ENCODE measurements at places on chromosomes 12 and 14. TPM values are rescaled to one million over a fixed set of nuclear protein-coding genes. Genes with fewer than 3 reads are reported as not detected.

GRCh38 chr14:33943096-33943883, 7.6 kb downstream of the EGLN3 start:
- no peak for DNase-seq

DNA sequence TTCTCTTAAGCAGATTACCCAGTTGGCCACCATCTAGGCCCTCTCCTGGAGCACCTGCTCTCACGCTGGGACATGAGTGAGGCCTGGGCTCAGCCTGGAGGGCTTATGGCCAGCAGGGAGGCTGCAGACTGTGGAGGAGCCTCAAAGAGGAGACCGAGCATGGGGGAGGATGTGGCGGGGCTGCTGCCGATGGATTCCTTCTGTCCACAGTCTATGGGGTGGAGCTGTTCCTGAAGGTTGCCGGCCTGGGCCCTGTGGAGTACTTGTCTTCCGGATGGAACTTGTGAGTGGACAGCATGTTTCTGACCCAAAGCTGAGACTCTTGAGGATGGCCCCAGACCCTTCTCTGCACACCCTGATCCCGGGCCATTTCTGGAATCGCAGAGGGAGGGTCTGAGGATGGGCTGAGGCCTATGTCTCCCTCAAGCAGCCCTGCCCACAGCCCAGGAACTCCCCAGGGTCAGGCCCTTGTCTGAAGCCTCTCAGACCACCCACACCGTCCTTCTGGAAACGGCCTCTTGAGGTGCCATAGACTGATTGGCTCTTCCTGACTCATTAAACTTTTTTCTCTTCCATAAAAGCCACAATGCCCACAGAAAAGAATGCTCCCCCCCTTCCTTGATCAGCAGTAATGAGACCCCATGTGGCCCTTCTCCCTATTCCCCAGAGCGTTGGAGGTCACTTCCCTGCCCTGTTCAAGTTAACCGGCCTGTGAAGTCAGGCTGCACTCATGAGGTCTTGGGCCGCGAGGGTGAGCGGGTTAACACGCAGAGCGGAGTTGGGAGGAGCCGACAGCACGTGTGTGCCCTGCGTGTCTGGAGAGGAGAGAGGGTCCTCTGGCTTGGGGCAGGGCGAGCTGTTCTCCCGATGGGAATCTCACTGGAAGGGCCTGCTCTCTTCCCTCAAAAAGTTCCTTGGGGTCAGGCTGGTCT, 49.0 kb downstream of the SLC8B1 start:
- DNase-seq: no peak

GRCh38 chr14:24145690-24146452, 539 bp downstream of the PSME2 start:
- no peak for DNase-seq

DNA sequence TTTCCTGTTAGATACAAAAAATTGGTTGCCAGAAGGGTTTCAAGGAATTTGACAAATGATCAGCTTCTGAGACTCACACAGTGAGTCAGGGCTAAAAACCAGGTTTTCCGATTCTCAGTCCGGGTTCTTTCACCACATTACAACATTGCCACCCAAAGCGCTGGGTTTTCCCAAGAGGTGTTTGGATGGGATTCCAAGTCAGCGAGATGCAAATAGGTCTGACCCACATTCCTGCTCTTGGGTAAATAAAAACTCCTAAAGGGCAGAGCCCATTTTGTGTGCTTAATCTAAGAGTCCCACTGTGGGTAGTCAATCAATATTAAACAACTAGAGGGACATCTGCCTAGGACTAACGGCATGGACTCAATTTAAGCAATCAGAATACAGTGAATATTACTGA, 5.4 kb upstream of the RIC8B start:
- DNase-seq: peak; percentile 89

DNA sequence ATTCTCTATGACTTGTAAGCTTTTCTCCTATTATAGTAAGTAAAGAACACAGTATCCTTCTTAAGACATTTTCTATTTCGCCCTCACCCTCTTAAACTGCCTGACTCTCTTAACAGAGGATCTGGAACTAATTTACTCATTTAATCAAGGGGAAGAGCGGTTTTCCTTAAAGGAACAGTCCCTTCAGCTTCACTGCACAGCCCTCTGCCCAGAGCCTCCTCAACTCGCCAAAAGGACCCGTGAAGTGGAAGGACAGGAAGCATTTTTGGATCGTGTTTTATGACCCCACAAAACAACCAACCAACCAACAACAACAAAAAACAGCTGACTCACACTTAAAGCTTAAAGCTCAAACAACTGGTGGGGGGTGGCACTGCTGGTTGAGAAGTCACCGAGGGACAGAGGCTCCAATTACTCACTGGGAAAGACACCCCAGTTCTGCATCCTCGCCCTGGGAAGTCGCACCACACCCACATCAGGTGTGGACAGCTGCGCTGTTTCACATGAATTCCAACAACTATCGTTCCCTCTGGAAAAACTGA, 35.7 kb downstream of the NID2 start:
- DNase-seq: no peak

Gene CDCA3
- 1.5 TPM for total RNA-seq

- DNase-seq: no peak
Observed at GRCh38 chr14:40870252-40870651, 736.4 kb upstream of the LRFN5 start.

DNA sequence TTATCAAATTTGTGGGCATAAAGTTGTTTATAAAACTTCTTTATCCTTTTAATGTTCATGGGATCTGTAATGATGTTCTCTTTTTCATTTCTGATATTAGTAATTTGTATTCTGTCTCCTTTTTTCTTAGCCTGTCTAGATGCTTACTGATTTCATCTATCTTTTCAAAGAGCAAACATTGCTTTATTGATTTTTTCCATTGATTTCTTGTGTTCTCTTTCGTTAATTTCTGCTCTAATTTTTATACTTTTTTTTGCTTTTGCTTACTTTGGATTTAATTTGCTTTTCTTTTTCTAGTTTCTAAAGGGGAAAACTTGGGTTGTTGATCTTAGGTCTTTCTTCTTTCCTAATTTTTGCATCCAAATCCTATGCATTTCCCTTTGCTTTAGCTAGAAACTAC, 42.5 kb downstream of the CRADD start:
- no peak for DNase-seq

GRCh38 chr12:51334764-51335163, 10.8 kb upstream of the BIN2 start:
- DNase-seq: no peak

Gene RNASE3
- not detected for total RNA-seq

GRCh38 chr14:65696801-65697200, 284.3 kb downstream of the FUT8 start:
- peak; percentile 51 for DNase-seq

Gene SLC2A14
- total RNA-seq: 0.17 TPM

DNA sequence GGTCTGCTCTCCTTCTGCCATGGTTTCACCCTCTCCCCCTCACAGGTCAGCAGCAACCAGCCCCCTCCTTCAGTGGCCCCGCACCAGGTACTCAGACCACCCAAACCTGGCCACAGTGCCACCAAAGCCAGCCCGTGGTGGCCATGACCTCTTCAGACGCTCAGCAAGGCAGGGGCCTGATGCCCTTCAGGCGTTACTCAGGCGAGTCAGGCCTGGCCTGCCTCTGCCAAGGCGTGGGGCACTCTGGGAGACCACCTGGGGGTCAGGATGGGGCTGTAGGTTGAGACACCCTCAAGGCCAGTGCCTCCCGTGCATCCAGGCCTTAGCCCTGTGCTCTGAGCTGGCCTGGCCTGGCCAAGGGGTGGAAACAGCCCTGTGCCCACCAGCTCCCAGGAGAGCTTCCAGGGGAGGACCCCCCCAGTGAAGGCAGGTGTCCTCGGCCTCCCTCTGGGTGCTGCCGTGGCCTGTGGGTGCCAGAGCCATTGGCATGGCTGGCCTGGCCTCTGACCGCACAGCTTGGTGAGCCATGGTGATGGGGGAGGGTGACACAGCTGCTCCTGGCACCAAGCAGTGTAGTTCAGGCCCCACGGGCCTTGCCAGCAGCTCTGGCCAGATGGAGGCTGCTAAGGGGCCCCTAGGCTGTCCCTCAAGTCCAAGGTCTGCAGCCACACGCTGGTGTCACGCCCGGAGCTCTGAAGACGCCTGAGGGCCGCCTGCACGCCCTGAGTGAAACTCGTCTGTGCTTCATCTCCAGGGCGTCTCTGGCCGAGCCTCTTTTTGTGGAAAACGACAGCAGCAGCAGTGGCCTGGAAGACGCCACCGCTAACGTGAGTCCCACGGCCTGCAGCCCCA, 15.1 kb downstream of the XRCC3 start:
- no peak for DNase-seq

DNA sequence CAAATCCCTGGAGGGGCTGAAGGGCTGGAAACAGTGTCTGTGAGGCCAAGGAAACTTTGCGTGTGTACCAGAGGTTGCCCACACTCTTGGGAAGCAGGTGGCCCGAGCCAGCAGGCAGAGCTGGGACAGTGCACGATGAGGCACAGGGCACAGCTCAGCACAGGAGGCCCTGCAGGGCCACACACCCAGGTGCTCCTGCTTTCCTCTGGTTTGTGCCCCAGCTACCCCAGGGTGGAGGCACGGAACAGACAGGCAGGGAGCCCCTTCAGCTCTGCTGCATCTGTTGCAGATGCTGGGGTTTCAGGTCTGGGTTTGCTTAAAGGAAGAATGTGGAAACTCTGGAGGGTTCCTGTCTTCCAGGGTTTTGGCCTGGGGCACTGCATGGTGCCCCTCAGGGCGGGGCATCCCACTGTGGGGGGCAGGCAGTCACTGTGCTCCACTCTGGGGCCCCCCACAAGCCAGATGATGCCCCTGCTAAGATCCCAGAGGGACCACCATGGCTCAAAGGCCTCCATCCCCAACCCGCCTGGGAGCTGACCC, 8.6 kb downstream of the TMEM179 start:
- no peak for DNase-seq

Gene SDSL
- total RNA-seq: 12.4 TPM

DNA sequence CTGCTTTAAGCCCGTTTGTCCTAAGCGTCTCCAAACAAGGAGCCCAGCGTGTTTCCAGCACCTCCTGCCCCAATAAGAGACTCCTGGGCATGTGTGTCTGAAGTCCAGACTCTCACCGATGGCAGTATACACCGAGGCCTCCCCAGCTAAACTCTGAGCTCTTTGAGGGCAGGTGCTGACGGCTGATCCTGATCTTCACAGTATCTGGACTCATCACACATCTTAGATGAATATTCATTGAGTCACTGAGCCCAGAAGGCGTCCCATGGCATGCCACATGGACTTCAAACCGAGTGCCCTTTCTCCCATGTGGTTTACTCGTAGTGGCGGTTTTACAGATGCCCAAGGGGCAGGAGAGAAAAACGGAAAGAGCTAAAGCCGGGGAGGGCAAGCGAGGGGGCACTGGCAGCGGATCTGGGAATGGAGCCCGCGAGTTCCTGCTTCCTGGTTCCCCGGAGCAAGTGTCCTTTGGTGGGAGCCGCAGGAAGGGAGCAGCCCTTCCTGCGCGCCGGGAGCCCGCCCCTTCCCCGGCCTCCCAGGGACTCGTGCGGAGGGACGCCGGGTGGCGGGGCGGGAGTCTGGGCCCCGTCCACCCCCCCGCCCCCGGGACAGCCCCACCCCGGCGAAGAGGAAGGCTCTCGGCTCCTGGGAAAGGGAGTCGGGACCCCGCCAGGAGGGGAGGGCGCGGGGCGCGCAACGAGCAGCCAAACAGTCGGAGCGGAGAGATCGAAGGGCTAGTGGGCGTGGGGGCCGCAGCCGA, 585 bp upstream of the TEAD4 start:
- peak; percentile 53 for DNase-seq

DNA sequence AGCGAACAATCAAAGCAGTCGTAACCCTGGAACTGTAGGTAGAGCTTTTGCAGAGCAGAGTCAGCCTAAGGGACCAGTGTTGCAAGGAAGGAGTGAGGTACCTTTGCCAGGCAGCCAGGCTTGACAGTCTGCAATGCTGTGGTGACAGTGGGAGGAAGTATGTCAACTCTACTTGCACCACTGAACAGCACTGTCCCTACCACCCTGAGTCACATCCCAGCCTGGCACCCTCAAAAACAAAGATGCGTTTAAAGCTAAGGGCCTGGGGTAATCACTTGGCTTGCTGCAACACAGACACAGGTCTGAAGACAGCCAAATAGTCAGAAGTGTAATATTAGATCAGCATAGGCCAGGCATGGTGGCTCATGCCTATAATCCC, 141.9 kb downstream of the DPF3 start:
- DNase-seq: no peak

DNA sequence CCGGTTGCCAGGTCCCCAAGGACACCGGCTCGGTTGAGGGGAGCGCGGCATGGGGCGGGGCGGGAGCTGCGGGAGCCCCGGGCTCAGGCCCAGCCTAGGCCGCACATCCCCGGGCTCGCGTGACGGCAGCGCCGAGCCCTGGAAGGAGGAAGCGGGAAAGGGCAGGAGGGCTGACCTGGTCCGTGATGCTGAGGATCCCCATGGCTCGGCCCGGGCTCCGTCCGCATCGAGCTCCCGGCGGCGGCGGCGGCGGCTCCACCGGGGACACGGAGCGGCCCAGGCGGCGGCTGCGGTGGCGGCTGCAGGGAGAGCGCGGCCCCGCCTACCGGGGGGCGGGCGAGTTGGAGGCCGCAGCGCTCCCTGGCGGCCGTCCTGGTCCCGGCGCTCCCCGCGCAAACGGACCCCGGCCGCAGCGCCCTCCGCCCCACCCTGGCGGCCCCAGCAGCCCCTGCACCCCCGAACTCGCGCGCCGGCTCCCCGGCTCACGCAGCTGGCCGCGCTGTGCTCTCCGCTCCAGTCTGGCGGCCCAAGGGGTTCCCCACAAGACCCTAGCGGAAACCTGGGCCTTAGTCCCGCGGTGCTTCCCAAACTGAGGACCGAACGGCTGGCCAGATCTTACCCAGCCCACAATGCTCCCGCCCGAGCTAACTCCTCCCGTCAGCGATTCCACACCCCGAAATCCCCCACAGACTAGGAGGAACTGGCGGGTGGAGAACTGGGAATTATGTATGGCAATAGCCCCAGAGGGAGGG, at the start of gene ANKRD52:
Gene ANKRD52 (minus strand): TSS at position 317 of the 752 bp plus-strand sequence. CDS start 115 bp downstream, at position 202.
- DNase-seq: peak; percentile 74

Gene PPP1R36
- total RNA-seq: 1.3 TPM

- DNase-seq: no peak
Observed at GRCh38 chr12:93536766-93537488, 35.5 kb upstream of the SOCS2 start.

DNA sequence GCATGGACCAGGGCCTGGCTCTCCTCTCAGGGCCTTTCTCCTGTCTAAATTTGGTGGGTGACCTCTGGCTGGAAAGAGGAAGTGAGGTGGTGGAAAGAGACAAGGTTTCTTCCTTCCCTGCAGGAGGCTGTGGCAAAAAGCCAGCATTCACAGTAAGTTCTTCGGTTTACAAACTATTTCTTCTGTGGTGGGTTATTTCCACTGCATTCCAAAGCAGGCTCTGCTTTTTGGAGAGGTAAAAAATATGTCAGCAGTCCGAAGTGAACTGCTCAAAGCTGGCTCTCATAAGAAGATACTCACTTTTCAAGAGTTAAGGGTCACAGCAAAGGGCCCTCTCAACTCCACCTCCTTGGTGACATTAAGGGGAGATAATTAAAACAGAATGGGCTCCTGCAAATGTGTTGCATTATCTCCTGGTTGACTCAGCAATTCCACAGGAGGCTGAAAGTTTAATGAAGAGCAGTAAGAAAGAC, 48.9 kb upstream of the POC1B start:
- peak; percentile 43 for DNase-seq

Gene DHRS4
- total RNA-seq: 51.9 TPM

Gene KRT79
- total RNA-seq: not detected

Gene RNU4-1
- total RNA-seq: under 0.01 TPM

Measured in fibroblast of lung (primary cell).